Amygdala (tissue), 56 donors: ENCODE measurements at places on chromosomes 6 and 20.

DNA sequence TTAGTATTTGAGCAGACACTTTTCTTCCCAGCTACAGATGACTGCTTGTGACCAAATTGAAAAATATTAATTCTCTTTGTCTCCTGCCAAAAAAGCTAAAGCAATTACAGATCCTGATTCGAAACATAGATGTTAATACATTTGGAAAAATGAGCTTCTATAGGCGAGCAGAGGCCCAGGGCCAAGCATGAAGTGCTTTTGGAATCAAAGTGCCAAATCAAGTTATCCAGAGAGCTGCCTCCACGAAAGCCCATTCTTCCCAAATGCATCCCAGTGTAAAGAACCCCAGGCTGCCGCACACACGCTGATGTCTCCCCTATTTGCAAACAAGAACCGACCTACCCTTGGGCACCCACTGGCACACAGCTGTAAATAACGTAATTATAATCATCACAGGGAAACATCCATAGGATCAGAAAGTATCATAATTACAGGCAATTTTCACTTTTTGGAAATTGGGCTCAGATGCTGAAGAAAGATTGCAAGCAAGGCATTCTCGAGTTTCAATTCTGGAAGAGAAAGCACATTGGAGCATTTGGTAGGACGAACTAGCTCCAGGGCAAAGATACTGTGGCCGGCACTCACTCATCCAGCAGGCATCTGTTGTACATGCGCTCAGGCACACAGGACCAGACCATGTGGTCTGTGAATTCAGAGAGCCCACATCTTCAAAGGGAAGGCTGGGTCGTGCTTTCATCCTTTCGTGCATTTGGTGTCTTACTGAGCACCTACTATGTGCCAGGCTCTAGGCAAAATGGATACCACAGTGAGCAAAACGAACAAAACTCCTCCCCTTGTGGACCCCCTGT lies 45.9 kb downstream of the BMP7 start:
- DNase-seq = no peak

DNA sequence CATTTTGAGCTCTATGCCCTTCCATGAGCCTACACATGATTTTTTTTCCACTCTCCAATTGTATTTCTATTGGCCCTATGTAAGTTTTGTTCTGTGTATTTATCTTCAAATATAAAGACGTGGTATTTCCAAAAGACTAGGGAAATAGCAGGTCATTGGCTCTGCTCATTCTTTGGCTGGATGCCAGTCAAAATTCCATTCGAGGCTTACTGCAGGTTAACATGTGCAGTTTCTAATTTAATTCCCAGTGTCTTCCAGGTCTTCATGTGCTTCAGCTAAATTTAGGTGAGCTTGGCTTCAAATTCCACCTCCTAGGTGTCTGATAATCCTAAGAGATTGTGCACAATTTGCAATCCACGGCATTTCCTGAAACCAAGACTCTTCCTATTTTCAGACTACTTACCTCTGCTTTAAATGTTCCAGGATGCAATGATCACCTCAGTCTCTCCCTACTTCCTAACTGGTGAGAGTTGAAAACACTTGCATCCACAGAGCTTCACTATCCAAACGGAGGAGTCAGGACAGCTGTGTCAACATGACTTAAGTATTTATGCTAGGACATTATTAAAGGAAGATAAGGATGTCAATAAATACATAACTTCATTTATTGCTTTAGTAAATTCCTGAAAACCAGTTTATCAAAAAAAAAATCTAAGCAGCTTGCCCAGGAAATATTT lies 236.1 kb downstream of the COL12A1 start:
- DNase-seq = no peak

- DNase-seq = no peak
These were observed 120.1 kb upstream of the HDDC2 start for GRCh38 chr6:125421836-125422235.

- no peak for DNase-seq
These were observed 11.9 kb downstream of the ASF1A start for GRCh38 chr6:118905851-118906250.
